ENCODE measurements at places on chromosomes 12 and 14.

DNA sequence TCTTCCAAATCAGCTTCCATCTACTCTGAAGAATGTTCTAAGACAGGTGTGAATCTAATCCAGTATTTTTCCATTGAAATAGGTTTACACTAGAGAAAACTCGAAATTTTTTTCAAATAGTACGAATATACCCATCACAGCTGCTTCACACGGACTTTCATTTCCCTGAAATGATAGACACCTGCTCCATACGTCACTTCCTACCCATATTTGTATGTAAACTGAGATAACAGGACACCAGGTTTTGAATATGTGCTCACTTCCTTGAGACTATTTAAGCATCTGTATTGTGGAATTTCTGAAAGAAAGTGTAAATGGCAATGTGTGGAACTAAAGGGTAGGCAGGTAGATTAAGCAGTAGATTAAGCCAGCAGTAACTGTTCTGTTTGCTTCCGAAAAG, 13.4 kb upstream of the ITPR2 start:
- DNase-seq: no peak

- no peak for DNase-seq
Measured at GRCh38 chr14:29601616-29602015, 326.0 kb downstream of the PRKD1 start.

DNA sequence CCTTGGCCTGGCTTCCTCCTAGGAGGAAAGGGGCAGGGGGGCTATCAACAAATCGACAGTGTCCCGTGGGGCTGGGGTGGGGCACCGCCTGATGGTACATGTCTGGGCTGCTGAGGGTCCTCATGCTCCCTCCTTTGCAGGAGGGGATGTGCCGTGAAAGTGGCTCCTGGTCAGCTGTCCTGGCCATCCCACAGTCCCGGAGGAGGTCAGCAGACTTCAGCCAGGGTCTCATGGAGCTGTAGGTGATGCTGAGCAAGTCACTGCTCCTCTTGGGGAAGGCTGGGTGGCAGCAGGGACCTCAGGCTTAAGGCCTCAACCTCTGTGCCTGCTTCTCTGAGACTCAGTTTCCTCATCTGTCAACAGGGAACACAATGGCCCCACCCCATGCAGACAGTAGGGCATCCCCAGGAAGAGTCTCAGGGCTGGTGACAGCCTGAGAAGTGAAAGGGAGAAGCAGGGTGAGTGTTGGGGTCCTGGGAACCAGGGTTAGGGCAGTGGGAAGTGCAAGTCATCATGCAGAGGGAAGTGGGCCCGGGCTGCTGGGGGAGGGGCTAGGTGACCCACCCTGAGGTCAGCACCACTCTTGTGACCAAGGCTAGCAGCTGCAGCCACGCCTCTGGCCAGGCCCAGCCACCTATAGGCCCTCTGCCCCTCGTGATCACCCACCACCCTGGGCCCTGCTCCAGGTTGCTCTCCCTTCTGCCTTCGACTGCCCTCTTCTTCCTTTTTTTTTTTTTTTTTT, 4.4 kb upstream of the TNFAIP2 start:
- no peak for DNase-seq

DNA sequence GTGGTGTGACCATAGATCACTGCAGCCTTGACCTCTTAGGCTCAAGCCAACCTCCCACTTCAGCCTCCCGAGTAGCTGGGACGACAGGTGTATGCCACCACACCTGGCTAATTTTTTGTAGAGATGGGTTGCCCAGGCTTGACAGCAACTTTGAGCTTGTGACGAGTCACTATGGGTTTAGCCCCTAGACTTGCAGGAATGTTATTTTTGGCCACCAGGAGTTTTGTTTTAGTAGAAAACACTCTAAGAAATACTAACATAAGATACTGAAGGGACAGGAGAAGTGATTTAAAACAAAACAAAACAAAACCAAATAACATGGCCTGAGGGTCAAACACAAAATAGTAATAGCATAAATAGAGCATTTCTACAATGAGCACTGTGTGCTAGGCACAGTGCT, 26.4 kb downstream of the SETD3 start:
- DNase-seq: no peak

DNA sequence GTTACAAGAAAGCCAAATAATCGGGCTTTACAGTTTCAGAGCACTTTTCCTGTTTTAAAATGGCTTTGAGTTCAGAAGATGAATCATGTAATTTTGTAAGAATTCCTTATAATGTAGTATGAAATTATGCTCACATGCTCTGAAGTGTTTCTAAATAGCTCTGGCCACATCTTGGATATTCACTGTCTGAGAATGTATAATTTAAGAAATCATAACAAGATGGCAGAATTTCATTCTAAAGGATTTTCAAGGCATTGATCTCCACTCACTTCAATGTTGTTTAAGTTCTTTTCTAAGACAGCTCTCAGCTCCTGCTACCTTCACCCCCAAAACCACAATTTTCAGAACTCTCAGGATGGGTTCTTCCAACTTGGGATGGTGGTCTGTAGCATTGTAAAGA, 180.1 kb downstream of the DACT1 start:
- DNase-seq: no peak

- no peak for DNase-seq
Measured at GRCh38 chr12:98893675-98894411, 248.8 kb downstream of the APAF1 start.

- DNase-seq: no peak
Measured at GRCh38 chr12:41442896-41443295, 254.8 kb downstream of the PDZRN4 start.

DNA sequence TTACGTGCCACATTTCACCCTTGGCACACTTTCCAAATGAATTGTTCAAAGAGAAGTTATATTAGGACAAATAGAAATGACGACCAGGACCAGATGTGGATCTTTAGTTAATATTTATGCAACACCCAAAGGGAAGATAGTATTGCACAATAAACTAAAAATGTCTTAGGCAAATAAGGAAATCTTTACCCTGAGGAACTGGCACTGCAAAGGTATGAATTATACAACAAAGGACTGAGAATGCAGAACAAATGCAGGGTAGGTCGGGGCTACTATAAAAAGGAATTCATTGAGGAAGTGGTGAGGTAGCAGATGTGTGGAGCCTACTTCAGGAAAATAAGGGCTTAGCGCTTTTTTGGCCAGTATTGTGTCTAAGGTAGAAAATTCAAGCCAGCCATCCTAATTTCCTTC, 3.9 kb upstream of the TMTC2 start:
- DNase-seq: peak; percentile 55

- no peak for DNase-seq
Measured at GRCh38 chr12:68042212-68042699, 53.0 kb downstream of the IFNG-AS1 start.

GRCh38 chr12:115774148-115774895, 503.2 kb downstream of the MED13L start:
- no peak for DNase-seq

- no peak for DNase-seq
Measured at GRCh38 chr14:60865378-60866127, 115.3 kb downstream of the TRMT5 start.

DNA sequence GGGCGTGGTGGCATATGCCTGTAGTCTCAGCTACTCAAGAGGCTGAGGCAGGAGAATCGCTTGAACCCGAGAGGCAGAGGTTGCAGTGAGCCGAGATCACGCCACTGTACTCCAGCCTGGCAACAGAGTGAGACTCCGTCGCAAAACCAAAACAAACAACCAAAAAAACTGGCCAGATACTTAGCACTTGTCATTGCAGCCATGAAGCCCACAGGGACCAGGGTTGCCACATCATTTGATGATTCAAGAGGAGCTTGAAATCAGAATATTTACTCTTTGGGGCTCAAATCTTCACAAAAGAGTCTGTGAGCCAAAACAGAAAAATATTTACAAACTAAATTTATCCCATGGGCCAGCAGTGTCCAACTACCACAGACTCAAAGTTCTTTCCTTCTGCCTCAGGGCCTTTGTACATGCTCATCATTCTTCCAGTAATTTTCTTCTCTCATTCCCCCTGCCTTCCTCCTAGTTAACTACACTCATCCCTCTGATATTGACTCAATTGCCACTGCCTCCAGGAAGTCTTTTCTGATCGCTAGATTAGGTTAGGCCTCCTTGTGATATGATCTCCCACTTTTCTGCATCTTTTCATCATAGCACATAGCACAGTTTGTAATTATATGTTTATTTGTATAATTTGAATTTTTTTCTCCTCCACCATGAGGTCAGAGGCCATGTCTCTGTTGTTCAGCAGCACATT, 130.8 kb upstream of the PLEKHG7 start:
- DNase-seq: no peak

DNA sequence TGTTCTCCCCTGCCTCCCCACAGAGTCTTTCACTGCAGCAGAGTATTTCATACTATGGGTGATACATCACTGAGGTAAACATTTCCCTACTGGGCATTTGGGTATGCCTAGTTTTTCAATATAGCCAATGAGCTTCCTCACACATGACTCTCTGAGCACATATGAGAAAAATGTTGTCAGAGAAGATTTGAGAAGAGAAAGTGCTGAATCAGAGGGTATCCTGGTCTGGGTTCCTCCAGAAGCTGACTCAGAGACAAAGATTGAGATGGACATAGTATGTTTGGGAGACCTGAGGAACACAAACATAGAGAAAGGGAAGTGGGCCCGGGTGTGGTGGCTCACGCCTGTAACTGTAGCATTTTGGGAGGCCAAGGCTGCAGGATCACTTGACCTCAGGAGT, 12.6 kb downstream of the SLC8B1 start:
- no peak for DNase-seq
